NCI-H1092 treated with DMSO at 0.1 percent for 48 hours (cell line): ENCODE measurements at places on chromosomes 16 and 17.

DNA sequence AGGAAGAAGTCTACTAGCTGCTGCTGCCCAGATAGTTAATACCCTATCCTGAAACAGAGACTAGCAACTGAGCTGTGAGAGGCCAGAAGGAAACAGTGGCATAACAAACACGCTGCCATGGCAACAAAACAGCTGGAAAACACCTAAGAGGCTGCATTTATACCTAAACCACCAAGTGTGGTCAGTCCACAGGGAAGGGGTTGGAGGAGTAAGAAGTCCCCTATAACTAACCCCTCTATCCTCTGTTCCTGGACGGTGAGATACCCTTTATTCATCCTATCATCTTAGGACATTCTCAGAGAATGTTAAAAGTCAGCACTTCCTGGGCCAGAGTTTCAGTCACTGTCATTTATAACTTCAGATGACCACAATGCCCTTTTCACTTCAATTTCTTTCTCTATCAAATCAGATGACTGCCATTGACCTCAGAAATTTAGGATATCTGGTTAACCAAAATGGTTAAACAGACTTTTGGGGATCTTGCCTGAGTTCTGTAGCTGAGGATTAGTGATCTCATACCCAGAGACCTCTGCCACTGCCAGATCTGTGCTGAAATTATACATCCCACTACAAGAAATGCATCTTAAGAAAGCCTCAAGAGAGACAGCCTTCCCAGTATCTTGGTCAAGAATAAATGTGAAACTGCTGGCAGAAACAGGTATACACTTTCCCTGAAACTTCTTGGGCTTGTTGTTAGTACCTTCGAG is 36.2 kb downstream of the STH start:
- no peak for DNase-seq

DNA sequence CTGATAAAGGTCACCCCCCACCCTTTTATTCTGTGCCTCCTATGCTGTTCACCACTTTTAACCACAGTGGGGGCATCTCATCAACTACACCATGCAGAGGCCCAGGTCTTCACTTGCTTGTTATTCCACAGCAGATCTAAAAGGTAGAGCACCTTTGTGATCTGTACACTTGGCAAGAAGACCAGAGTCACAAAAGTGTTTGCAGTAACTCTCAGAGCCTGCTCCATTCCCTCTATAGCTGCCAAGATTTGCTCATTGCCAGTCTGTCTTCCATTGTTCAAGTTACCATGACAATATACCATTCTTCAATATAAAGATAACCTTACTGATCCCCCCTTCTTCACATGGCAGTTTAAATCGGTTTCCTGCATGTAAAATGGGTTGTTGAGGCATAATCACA is 180.0 kb downstream of the TOX3 start:
- peak; percentile 63 for DNase-seq

- peak; percentile 15 for DNase-seq
These were observed 111.4 kb downstream of the SNX29 start for GRCh38 chr16:12087901-12088421.

DNA sequence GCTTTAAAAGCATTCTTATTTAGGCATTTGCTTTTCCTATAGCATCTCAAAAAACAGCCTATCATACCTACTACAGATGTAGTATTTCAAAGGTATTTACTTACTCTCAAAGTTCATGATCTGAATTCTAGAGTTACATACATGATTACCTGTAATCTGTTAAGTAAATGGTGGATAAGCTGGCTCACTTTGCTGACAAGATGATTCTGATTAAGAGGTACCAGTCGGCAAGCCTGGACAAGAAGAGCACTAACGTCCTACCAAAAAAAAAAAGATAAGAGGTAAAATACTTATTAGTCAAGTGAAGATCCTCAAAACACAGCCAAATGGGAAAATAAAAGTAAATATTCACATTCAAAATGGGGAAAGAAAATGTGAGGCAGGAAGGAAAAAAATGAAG is 2.7 kb downstream of the HEATR6 start:
- no peak for DNase-seq

- no peak for DNase-seq
These were observed 3.6 kb downstream of the MAP2K4 start for GRCh38 chr17:12024327-12024726.

DNA sequence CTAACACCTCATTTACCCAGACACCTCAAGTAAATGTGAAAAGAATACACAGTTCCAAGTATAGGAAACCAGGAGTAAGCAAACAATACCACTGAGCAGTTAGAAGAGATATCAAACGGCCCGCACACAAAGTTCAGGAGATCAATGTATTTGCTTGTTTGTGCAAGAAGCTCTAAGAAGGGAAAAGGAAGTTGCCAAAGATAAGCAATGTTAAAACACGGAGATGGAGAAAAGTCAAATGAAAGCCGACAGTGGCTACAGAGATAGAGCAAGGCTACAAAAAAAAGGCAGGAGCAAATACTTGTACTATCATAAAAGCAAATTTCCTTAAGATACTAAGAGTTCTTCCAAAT is 29.5 kb downstream of the PSME3IP1 start:
- no peak for DNase-seq

DNA sequence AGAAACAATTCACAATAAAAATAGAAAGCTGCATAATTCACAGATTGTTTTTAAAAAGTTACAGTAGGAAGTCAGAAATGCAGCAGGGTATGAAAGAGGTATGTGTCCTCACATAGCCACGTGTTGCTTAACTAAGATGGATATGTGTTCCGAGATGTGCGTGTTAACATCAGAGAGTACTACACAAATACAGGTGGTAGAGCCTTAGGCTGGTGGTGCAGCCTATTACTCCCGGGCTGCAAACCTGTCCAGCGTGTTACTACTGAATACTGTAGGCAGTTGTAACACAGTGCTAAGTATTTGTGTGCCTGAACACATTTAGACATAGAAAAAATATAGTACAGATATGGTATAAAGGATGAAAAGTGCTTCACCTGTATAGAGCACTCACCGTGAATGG is 46.4 kb downstream of the USP10 start:
- DNase-seq = no peak

DNA sequence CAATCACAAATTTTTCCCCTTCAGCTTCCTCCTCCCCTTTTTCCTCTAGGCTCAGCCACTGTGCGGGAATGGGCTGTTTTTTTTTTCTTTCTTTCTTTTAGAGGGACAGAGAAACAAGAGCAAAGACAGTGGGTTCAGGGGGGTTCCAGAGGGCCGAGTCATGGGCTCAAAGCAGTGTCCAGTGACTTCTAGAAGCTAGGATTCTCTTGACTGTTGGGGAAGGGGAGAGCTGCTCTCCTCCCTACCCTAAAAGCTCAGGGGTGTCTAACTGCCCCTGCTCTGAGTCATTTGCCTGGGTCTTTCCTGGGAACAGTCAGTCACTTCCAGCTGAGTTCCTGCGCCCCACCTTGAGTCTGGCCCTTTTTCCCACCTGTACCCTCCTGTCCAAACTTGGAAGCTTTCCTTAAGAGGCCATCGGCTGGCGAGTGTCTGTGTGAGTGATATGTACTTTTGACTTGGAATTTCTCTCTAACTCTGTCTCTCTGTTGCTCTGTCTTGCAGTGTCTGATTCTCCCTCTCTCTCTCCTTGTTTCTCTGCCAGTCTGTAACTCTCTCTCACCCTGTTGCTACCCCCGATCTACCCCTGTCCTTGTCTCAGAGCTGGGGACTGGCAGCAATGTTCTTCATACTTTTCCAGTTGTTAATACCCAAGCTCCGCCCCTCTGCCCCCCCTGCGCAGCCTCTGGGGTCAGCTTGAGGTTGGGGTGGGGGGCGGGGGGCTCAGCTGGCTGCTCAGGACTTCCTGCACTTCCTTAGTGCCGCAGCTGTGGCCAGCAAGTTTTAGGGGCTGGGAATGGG is 2.4 kb downstream of the THRA start:
- DNase-seq = no peak
